ENCODE measurements at places on chromosomes 1 and 21. TPM values are rescaled to one million over a fixed set of nuclear protein-coding genes. Genes with fewer than 3 reads are reported as not detected.

Gene DIRAS3
- 0.47 TPM for total RNA-seq

Gene ARHGEF16
- total RNA-seq = 64.7 TPM

Gene EPHB2
- 50.7 TPM for total RNA-seq

Gene MYCL
- total RNA-seq = 39.5 TPM

Gene RXFP4
- not detected for total RNA-seq

All from endodermal cell (in vitro differentiated cells).